Cortex of kidney (tissue), 1 donor: ENCODE measurements at places on chromosomes 6 and 20.

- DNase-seq = no peak
Observed at GRCh38 chr6:139355172-139355571, 19.3 kb downstream of the CITED2 start.

GRCh38 chr6:45949256-45949655 lies 66.4 kb downstream of the CLIC5 start:
- DNase-seq = no peak

DNA sequence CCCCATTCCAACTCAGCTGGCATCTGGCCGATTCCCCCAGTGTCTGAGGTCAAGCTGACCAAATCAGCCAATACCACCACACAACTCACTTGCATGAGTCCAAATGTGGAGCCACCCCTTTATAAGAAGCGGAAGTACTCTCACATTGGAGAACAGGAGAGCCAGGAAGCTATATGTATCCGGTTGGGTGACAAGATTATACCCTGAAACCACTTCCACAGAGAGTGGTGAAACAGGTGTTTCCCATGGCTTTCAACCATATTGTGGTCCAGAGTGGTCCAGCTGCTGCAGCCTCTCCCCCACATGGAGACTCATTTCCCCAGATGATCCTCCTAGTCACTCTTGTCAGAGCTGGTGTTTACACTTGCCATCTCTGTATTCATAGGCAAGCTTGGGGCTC lies 24.0 kb upstream of the SERINC1 start:
- no peak for DNase-seq

DNA sequence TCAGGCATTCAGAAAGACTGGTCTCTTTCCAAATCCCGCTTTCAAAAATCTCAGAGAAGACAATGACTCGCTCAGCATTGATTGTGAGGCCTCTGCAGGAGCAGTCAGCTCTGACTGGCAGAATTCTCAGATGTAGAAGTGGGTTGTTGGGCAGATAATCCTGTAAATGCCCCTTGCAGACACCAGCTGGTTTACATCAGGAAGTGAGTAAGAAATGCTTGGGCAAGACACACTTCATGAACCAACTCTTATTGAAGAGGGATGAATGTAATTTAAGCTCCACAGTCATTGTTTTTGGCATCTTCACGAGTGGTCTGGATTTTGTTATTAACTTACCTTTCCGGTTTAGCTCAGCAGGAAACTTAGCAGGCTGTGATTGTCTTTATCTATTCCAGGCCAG lies 166.6 kb downstream of the PLCB4 start:
- no peak for DNase-seq

- DNase-seq = no peak
Observed at GRCh38 chr6:38843798-38844197, 128.7 kb downstream of the DNAH8 start.

GRCh38 chr6:44779130-44779826 lies 391.8 kb downstream of the CDC5L start:
- no peak for DNase-seq

DNA sequence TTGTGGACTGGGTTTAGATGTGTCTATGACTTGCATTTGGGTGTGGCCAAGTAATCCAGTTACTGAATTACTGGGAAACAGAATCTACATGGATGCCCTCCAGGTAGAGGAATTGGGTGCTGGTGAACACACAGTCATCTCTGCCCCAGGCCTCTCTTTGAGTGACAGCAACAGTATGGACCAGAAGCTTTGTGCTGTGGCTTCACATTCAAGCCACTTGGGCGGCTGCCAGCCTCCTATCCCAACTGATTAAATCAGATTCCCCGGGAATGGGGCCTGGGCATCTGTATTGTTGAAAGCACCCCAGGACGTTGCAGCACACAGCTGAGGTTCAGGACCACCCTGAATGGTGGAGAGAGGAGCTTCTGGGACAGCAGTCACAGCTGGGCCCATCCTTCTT lies 144.6 kb downstream of the DHX35 start:
- DNase-seq = no peak

GRCh38 chr20:51541189-51542032 lies 1.1 kb downstream of the NFATC2 start:
- DNase-seq = no peak

DNA sequence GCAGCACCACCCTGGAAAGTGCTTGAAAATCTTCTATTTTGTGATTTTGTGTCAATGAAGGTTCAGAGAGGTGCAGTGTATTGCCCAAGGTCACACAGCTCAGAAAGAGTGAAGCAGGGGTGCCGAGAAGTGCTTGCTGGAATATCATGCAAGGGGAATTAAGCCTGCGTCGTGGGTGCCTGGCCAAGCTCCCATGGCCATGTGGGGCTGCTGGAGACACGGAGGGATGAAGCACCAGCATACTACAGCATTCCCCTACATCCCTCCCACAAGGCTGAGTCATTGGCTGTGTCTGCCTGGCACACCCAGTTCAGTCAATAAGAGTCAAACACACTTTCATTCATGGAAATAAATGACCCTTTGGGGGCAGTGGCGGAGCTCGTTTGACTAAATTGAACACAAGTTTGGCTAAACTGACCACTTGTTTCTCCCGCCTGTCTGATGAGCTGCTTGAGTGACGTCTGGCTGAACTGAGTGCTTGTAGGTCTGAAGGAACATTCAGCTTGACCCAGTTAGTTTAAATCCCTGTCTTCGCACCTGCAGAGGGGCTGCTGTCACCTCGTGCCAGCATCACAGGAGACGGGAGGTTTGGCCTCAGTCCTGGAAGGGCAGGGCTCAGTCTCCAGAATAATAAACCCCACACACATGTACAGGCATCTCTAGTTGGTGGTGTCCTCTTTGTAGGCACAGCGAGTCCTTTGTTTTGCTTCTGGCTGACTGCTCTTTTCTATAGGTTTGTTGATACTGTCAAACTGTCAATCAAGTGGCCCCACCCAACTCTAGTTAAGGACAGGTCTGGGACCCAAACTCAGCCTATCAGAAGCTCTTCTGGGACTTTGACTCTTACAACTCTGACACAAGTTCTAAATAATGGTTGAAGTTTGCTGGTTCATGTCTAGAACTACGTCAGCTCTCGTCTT lies 8.4 kb upstream of the TGM2 start:
- no peak for DNase-seq

- no peak for DNase-seq
Observed at GRCh38 chr6:99745651-99746050, 139.0 kb downstream of the PRDM13 start.

GRCh38 chr20:21607971-21608725 lies 94.3 kb upstream of the NKX2-2 start:
- DNase-seq = no peak

DNA sequence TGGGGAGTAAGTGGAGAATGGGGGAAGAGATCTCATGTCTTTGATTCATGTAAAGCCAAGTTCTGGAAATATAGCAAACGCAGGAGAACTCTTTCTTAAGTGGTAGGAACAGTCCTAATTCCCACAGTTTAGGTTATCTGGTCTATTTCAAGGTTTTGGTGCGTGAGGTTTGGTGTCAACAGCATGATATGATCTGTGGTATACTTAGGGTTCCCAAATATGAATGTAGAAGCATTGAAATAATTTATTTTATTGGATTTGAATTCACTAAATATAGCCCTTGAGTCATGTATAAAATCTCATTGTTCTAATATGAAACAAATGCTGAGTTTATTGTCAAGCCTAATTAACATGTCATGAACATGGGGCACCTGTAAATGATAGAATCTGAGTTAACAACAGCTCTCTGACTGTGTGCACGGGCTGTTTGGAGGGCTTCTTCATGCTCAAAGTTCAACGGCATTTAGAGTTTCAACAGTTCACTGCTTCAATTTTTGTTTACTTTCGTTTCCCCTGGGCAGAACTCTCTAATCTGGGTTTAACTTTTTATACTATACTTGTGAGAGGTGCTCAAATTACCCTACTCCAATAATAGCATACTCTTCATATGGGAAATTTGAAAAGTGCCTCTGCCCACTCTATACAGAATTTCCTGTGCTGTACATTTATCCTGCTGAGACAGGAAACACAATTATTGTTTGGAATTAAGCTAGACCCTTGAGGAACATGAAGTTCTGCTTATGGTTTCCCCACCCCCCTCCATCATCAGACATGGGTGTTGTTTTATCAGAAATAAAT lies 236.3 kb upstream of the ZNF217 start:
- DNase-seq = no peak

DNA sequence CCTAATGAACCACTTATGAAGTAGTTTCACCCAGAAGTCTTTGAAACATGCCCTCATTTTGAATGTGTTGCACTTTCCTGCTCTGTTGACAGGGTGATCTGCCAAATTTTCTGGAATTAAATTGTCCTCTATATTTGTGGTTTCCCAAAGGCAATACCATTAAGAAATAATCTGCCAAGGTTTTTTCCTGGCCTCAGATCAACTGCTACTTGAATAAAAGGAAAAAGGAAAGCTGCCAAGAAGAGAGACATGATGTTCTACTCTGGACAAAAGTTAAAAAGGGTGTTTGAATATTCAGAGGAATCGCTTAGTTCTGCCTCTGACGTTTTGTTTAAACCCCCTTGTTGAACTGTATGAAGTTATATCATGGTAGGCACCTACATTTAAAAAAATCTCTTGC lies 37.4 kb upstream of the ARMH2 start:
- DNase-seq = no peak

DNA sequence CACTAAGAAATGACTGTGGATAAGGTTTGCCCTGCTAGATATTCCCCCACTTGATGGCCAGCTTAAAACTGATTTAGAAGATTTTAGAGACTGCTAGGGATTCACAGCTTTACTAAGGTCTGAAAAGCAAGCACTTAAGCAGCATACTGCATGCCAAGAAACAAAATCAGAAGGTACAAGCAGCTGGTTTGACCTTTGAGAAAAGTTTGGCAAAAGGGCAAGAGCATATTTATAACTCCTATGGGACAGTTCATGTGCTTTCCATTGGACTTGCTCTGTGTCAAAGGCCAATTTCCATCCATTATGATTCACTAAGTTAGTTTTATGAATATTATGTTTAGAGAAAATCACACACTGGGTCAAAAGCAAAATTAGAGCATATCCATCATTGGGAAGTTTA lies 402.8 kb downstream of the PKHD1 start:
- no peak for DNase-seq

GRCh38 chr6:31935021-31935420 lies 7.5 kb downstream of the C2 start:
- DNase-seq = no peak

DNA sequence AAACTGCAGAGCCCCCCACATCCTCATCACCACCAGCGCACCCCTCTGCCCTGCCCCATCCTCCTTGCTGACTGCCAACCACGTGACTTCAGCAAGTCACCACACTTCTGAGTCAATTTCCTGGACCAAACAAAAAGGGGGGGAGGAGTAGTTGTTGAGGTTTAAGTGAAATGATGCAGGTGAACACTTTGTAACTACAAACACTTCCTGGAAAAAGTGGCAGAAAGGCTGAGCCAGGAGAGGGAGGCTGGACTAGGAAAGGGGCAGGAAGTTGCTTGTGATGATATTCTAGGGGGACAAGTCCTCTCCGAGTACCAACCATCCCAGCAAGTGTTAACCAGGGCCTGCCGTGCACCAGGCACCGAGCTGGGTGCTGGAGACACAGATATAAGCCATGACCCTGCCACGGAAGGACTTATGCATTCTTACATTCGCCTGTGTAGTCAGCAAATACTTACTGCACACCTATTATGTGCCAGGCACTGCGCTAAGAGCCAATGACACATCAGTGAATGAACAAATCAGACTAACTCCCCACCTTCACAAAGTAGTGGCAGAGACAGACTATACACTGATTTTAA lies 67.3 kb downstream of the PREX1 start:
- no peak for DNase-seq

DNA sequence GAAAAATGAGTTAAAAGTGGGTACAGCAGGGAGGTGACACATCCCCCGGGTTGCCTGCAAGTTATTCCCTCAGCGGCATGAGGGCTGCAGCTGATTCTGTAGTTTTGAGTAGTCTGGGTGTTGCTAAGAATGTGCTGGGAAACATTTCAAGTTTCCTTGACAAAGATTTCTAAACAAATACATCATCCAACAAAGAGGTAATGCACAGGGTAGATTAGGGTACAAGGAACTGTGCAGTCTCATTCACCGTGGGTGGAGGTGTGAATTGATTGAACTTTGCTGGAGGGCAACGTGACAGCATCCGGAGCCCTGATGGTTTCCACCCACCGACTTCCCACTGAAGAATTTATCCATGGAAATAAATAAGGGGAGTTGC lies 21.8 kb downstream of the CASS4 start:
- no peak for DNase-seq

- DNase-seq = no peak
Observed at GRCh38 chr6:117298941-117299340, 33.6 kb downstream of the VGLL2 start.

DNA sequence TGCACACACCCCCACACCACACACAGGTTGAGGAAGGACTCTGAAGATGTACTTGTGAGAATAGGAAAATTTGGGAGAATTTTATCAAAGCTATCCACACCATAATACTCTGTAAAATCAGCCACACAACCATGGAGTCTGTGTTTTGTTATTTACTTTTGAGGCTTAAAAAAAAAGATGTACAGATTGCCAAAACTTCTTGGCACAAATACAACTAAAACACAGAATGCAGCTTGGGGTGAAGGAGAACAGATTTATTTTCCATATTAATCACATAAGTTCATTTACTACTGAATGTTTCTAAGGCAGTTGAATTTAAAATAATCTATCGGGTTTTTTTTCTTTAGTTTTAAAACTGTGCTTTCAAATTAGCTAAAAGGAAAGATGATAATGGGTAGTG lies 32.8 kb upstream of the KCNQ5 start:
- DNase-seq = no peak

GRCh38 chr20:44020406-44021148 lies 105.9 kb downstream of the TOX2 start:
- no peak for DNase-seq

DNA sequence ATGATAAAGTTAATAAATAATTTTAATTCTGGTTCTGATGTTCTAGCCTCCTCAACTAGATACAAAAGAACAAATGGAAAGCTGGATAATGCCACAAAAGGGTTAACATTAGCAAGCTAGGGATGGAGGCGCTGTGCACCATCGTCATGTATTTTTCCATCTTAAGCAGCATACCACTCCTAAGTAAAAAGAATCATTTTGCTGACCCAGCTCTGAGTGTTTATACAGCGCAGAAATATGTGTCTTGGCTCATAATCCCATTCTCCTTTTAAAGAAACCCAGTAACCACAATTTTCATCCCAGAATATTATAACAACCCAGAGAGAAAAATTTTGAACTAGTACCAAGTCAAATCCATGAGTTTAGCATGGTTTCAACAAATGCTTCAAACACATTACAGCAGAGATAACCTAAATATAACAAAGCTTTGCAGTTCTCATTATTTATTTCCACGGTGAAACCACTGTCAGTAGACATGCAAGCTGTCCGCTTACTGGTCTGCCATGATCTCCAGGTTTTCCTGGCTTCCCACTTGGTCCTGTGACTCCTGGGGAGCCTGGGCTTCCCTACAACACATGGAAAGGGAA lies 111.1 kb downstream of the COL12A1 start:
- no peak for DNase-seq

- DNase-seq = no peak
Observed at GRCh38 chr6:17101422-17102257, at the start of gene STMND1. STMND1 (plus strand) TSS chr6:17102050; CDS start chr6:17102258, 208 bp downstream.

DNA sequence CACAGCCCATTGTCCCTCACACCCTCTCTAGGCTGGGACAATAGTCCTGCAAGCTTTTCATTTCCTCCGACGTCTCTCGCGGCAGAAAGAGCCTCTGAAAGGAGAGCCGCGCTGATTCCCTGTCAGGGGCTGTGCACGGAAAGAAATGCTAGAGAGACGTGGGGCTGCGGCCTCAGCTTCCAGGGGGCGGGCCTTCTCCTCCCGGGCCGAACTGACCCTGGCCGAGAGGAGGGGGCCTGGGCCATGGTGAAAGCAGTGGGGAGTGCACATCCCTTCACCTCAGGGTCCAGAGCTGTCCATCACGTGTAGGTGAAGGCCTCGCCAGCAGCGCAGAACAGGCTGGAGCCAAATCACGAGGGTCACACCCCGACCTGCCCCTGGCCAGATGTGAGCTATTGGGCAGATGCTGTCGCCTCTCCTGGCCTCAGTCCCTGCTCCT lies 220.4 kb downstream of the TAF4 start:
- no peak for DNase-seq
